ENCODE measurements at places on chromosomes 11 and 22.
A peak's percentile ranks its signal among the peaks of the same experiment; 100 is the strongest.

DNA sequence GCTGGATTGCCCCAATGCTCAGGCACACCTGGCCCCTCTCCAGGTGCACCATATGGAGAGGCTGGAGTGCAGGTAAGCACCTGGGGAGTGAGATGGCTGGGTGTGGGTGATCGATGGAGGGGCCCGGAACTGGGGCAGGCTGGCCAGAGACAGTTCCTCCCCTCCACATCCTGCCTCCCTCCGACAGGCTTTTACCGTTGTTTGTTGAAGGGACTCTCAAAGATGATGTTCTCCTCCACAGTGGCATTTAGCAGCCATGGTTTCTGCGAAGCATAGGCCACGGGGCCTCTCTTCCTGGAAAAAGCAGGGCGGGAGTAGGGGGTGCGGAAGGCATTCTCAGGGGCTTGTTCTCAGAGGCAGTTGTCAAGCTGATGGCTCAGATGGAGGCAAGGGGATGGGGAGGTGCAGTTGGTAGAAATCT, 25.9 kb upstream of the KCNJ11 start:
- no peaks in the 10 kb centered on the region for H3K27me3 ChIP-seq
- H3K4me3 ChIP-seq, result no peak overlapping the region
- H3K4me1 ChIP-seq, result no peaks in the 10 kb centered on the region
- no peak for DNase-seq
- no peak overlapping the region for H3K27ac ChIP-seq
- H3K36me3 ChIP-seq, result no peaks in the 10 kb centered on the region

DNA sequence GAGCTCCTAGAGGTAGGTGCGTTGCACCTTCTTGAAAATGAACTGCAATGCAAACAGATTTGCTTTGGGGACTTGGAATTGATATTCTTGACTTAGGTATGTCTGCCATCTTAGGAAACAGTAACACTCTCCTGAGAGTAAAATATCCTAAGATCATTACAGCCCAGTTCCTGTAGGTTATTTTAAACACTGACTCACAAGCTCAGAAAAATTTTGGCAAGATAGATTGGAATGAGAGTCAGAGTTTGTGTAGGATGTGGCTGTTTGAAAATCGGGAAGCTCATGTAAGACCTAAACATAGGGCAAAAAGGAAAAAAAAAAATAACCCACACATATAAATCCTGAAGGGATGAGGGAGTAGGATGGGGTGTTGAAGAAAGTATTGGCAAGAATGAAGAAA, 377.0 kb upstream of the LRRC4C start:
- no peaks in the 10 kb centered on the region for H3K4me1 ChIP-seq
- no peak for DNase-seq
- no peaks in the 10 kb centered on the region for H3K27me3 ChIP-seq

GRCh38 chr11:95505927-95506426, 275.0 kb upstream of the SESN3 start:
- DNase-seq, result no peak
- no peaks in the 10 kb centered on the region for H3K4me1 ChIP-seq
- H3K4me3 ChIP-seq, result no peak overlapping the region
- no peak overlapping the region for H3K27ac ChIP-seq
- H3K36me3 ChIP-seq, result no peaks in the 10 kb centered on the region

- H3K4me3 ChIP-seq, result no peak overlapping the region
- H3K4me1 ChIP-seq, result no peaks in the 10 kb centered on the region
- no peaks in the 10 kb centered on the region for H3K36me3 ChIP-seq
- H3K27me3 ChIP-seq, result no peaks in the 10 kb centered on the region
- no peak for DNase-seq
Measured at GRCh38 chr11:27295928-27296327, 67.1 kb downstream of the CCDC34 start.

- H3K4me1 ChIP-seq, result peaks cover 9% of the 10 kb centered on the region
- H3K27ac ChIP-seq, result peak overlapping the region; percentile 10
- H3K27me3 ChIP-seq, result no peaks in the 10 kb centered on the region
Measured at GRCh38 chr11:126310200-126310991, 6.5 kb downstream of the DCPS start.

DNA sequence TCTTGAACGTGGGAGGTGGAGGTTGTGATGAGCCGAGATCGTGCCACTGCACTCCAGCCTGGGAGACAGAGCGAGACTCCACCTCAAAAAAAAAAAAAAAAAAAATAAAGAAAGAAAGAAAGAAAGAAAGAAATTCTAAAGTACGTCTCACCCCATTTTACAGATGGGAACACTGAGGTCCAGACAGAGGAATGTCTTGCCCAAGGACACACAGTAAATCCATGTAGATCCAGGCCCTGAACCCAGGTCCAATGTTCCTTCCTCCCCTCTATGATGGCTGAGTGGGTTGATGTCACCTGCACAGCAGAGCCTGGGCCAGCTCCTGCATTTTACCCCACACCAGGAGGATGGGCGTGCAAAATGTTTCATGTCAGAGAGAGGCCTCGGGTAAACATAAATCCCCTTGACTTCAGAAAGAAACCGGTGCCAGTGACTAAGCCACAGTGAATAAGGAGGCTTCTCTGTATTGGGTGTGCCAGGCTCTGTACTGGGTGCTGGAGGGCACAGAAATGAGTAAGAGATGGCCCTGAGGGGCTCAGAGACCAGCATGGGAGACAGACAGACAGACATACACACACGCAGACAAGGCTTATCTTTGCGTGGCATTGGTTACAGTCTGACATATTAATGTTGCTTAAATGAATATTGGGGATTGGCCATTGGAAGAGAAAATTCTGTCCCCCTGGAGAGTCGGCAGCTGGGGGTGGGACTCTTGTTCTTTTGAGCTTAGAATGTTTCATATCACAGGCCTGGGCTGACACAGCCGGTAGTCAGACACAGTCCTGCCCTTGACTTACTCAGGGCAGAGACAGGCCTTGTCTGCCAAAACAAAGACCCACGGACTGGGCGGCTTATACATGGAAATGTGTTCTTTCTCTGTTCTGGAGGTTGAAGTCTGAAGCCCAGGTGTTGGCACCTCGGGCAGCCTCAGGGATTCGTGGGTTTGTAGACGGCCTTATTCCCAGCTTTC, 105.4 kb downstream of the MIAT start:
- no peaks in the 10 kb centered on the region for H3K36me3 ChIP-seq
- H3K4me3 ChIP-seq, result no peak overlapping the region
- DNase-seq, result no peak
- no peaks in the 10 kb centered on the region for H3K27me3 ChIP-seq
- no peaks in the 10 kb centered on the region for H3K4me1 ChIP-seq

DNA sequence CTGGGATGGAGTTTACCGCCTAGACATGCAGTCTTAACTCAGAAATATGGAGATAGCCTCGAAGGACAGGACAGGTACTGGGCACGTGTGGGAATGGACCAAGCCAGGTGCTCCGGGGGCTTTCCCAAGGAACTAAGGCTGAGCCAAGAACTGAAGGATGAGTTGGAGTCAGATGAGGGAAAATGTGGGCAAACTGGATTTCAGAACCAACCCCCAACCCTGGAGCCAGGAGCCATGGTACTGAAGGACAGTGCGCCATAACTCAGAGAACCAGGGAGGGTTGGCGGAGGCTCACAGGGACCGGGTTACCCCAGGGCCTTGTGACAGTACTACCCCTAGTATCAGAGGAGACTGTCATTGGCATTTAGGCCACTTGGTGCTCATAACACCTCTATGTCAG, 2.5 kb upstream of the MIF start:
- DNase-seq, result no peak
- no peak overlapping the region for H3K4me3 ChIP-seq
- H3K36me3 ChIP-seq, result peaks cover 13% of the 10 kb centered on the region
- H3K4me1 ChIP-seq, result no peaks in the 10 kb centered on the region

GRCh38 chr11:78220218-78221157, 31.8 kb downstream of the USP35 start:
- no peak overlapping the region for H3K4me3 ChIP-seq
- H3K36me3 ChIP-seq, result peaks cover 71% of the 10 kb centered on the region
- H3K4me1 ChIP-seq, result no peaks in the 10 kb centered on the region
- no peak for DNase-seq
- H3K27me3 ChIP-seq, result no peaks in the 10 kb centered on the region
